NB4 (cell line): ENCODE measurements at places on chromosomes 7 and 10.

- DNase-seq, result peak; percentile 67
These were observed 107.4 kb upstream of the ABCB5 start for GRCh38 chr7:20508109-20508508.

GRCh38 chr7:75966190-75966961, 28.0 kb downstream of the TMEM120A start:
- DNase-seq, result no peak

- no peak for DNase-seq
These were observed 49.4 kb downstream of the CXCL12 start for GRCh38 chr10:44335330-44336021.

DNA sequence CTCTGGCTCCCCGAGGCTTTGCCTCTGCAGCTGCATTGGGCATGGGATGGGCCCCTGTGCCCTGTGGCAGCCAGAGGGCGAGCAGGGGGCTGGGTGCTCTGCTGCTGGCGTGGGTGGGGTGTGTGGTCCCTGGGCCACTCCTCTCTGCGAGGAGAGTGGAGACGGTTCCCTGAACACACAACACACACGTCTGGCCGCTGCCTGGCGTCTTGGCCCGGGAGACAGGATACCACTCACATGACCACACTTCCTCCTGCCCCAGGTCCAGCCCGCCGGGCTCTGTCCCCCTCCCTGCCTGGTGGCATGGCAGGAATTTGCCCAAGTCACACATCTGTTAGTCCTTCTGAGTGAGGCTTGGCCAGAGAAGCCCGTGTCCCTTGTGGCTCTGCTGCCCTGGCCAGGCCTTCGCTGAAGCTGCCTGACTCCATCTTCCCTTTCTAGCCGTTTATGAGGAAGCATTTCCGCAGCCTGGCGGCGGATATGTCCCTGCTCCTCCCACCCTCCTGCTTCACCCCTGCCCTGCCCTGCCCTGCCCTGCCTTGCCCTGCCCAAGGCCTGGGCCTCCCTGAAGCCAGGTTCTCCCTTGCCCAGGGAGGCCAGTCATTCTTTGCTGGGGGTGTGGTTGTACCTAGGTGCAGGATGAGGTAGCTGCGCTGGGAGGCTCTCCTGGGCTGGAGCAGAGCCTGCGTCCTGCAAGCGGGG, 3.0 kb downstream of the BRI3 start:
- no peak for DNase-seq

DNA sequence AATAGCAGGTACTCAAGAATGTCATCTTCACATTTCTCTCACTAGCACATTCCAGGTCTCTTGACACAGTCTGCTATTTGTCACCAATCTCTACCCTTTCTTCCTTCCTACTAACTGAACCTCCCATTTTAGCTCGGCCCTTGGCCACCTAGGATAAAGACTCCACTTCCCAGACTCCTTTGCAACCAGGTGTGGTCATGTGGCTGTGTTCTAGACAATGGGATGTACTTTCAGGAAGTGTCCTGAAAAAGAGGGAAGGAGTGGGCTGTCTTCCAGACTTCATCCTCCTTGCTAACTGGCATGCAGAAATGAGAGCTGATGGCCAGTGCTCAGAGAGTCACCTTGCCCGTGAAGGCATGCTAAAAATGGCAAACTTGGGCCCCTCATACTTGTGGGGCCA, 139.2 kb downstream of the AMPH start:
- DNase-seq, result no peak

- no peak for DNase-seq
These were observed 180.5 kb upstream of the CTBP2 start for GRCh38 chr10:125340903-125341302.

DNA sequence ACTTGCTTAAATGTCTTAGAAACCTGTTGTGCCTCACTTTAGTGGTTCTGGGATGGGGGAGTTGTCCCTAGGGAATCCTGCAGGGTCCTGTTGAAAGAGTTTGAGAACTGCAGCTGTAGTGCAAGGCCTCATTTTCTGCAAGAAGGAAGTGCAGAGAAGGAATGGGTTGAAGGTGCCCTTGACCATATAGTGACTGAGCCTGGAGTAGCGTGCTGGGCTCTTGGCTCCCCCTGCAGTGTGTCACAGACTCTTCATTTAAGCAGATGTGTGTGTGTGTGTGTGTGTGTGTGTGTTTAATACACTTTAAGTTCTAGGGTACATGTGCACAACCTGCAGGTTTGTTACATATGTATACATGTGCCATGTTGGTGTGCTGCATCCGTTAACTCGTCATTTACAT, 92.2 kb downstream of the GRK5 start:
- peak; percentile 83 for DNase-seq

DNA sequence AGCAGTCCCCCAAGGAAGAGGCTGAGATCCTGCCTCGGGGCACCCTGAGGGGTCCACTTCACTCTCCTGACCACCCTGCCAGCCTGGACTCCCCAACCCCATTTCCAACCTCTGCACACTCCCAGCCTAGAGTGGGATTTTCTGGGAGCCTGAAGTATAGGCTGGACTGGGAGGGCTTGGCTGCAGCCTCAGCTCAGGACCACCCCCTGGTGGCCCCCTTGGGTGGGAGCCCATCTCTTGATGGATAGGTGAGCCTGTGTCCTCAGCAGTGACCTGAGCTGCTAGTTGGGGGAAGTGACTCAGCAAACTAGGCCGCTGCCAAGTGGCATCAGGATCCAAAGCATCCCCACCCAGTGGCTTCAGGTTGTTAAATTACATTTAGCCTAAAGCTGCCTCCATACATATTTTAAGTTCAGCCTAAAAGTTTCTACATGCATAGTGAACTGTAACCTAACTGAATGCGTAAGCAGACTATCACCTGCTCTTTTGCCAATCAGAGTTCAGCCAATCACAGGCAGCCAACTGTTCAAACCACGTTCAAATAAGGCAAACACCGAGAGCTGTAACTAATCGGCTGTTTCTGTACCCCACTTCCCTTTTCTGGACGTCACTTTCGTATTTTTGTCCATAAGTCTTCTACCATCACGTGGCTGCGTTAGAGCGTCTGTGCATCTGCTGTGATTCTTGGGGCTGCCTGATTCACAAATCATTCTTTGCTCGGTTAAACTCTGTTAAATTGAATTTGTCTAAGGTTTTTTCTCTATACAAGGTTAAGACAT, 144.0 kb downstream of the PLPP4 start:
- peak; percentile 22 for DNase-seq

GRCh38 chr10:133372507-133372906, 647 bp downstream of the ECHS1 start:
- DNase-seq, result peak; percentile 28

- no peak for DNase-seq
These were observed 466.2 kb downstream of the TYW1 start for GRCh38 chr7:67462781-67463191.

- no peak for DNase-seq
These were observed 651 bp upstream of the SKAP2 start for GRCh38 chr7:26865094-26865388.

DNA sequence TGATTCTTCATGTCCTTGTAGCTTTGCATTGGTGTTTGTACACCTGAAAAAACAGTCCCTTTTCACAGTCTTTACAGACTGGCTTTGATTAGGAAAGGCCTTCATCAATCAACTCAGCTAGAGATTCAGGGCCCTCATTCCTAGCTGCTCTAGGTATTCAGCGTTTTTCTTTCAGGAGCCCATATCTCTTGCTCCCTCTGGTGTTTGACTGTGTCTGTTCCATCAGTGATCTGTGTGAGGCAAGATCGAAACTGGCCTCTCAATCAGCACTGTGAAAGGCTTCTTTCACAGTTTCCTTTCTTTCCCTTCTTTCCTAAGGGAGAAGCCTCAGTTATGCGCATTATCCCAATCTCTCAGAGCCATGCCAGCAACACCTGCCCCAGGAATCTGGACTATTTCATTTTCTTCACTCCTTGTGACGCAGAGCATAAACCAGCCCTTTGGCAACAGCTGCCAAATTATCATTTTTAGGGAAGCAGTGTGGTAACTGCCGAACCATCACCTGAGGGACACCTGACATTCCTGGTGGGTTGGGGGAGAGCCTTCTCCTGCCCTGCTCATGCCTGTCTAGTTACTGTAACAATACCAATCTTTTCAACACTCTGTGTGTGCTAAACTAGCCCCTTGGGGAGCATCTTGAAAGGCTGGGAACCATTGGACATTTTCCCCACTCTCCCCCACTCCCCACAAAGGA, 75.7 kb upstream of the CCDC71L start:
- DNase-seq, result peak; percentile 73

- DNase-seq, result no peak
These were observed 6.4 kb downstream of the NOD1 start for GRCh38 chr7:30472081-30472783.

GRCh38 chr10:132111871-132112341, 46.2 kb downstream of the JAKMIP3 start:
- no peak for DNase-seq
